PC-9 (cell line): ENCODE measurements at places on chromosomes 3 and 15.
A peak's percentile ranks its signal among the peaks of the same experiment; 100 is the strongest.

GRCh38 chr3:57038466-57039164 lies 21.8 kb upstream of the SPATA12 start:
- DNase-seq, result no peak

GRCh38 chr3:190811775-190812480 lies 50.6 kb downstream of the GMNC start:
- no peak for DNase-seq

DNA sequence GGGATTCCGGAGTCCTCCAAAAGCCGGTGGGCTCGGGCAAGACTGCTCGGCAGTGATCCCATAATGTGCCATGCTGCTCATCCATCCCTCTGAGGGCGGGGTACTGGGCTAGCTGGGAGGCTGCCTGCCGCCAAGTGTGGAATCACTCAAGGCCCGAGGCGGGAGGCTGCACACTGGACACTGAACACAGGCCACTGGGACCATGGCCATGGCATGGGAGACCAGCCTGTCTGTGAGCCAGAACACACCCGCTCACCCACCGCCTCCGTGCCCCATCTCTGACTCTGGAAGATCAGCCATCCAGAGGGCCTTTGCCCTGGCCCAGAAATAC lies 1.4 kb downstream of the C3orf22 start:
- no peak for DNase-seq

GRCh38 chr3:135349254-135349948 lies 554.3 kb downstream of the EPHB1 start:
- no peak for DNase-seq

- no peak for DNase-seq
Observed at GRCh38 chr15:86373147-86373546, 293.5 kb downstream of the AGBL1 start.

DNA sequence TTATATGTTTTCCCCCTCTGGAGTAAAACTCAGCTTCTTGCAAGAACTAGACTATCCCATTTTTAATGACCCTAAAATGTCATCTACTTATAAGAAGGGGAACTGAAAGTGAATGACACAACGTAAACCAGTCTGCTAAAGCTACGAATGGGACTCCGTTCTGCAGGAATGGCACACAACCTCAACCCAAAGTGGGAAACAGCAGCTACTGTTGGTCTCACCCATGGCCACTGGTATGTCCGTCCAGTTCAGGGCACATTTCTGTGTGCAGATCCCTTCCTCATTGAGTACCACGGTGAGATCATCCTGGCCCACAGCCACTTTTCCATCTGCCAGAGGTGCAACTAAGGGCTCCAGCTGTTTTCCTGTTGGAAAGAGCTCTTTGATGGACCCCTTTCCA lies 23.8 kb downstream of the VPS39 start:
- DNase-seq, result no peak

GRCh38 chr15:89441295-89441812 lies 55.0 kb downstream of the RHCG start:
- DNase-seq, result peak; percentile 16

GRCh38 chr3:166456286-166456685 lies 619.1 kb upstream of the BCHE start:
- DNase-seq, result no peak

GRCh38 chr3:70108072-70108471 lies 108.5 kb downstream of the SAMMSON start:
- no peak for DNase-seq

DNA sequence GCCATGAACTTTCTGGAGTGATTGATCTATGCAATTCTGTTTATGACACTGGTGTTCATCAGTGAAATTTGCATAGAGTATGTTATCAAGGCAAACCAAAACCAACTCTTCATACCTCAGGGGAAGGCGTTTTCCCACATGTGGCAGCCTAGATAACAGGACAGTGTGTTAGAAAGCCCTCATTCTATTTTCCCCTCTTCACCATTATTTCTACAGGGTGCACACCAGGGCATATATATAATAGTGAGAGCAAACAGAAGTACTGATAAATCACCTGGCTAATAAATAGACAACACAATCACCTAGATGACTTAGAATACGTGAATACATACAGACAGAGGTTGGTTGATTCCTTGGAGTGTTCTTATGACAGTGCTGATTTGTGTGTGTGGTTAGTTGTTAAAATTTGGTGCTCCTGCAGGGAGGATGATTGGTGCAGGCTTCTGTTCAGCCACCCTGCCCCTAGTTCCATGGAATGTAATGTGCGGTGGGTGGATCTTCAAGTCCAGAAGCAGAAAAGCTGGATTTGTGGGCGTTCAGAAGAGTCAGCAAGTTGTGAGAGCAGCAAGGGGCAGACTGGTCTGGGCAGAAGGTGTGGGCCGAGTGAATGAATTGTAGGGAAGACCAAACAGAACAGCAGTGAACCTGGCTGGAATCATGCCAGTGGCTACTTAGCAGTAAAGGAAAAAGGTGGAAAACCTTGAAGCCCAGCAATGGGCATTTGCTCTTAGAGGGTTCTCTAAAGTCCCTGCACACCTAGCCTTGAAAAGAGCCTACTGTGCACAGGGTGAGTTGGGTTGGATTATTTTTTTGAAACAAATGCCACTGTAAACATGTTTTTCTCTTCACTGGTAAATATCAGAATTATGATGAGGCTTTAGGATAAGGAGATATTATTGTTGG lies 11.7 kb upstream of the RARRES1 start:
- peak; percentile 41 for DNase-seq

DNA sequence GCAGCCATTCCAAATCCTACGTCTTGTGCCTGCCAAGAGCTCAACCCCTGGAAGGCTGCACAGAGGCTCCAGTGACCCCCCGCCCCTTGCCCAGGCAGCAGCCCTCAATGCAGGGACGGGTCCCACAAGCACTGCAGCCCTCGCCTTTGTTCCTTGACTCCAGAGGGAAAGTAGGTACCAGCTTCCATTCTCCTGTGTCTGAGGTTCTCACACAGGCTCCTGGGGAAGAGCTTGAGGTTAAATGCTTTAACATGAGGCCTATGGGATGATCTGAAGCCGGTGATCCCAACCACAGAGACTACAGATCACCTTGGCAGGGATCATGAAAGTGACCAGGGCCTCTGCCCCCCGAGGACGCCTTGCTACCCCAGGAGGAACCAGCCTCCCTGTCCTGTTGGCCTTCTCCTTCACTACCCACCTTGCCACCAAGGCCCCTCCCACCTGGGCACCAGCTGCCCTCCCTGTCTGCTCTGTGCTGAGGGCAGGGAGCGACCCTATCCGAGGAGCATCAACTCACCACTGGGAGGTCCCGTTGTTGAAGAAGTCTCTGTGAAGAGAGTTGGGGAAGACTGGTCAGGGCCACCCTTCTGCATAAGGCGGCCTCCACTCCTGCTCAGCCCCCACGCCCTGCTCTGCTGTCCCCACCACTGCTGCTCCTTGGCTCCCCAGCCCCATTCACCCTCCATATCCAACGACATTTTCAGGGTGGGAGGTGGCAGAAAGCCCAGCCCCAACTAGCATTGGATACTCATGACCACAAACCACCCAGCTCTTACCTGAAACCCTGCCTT lies 95.3 kb downstream of the SEC22A start:
- DNase-seq, result no peak

DNA sequence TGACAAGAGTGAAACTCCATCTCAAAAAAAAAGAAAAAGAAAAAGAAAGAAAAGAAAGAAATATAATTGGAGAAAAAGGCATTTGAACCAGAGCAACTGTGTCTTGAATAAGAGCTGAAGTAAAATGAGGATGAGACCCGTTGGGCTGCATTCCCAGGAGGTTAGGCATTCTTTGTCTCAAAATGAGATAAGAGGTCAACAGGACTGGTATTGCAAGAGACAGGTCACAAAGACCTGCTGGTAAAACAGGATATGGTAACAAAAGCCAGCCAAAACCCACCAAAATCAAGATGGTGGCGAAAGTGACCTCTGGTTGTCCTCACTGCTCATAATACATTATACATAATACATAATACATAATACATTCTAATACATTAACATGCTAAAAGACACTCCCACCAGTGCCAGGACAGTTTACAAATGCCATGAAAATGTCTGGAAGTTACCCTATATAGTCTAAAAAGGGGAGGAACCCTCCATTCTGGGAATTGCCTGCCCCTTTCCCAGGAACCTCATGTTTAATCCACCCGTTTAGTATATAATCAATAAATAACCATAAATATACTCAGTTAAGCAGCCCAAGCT lies 8.6 kb upstream of the TIPIN start:
- peak; percentile 71 for DNase-seq

GRCh38 chr3:21220944-21221343 lies 530.1 kb downstream of the ZNF385D start:
- no peak for DNase-seq

GRCh38 chr3:177089901-177090300 lies 107.4 kb downstream of the TBL1XR1 start:
- no peak for DNase-seq

GRCh38 chr3:170725285-170725731 lies 139.4 kb upstream of the SLC7A14 start:
- no peak for DNase-seq

- no peak for DNase-seq
Observed at GRCh38 chr3:134904776-134905646, 110.0 kb downstream of the EPHB1 start.

- no peak for DNase-seq
Observed at GRCh38 chr15:51022206-51022605, 72.5 kb downstream of the TNFAIP8L3 start.

DNA sequence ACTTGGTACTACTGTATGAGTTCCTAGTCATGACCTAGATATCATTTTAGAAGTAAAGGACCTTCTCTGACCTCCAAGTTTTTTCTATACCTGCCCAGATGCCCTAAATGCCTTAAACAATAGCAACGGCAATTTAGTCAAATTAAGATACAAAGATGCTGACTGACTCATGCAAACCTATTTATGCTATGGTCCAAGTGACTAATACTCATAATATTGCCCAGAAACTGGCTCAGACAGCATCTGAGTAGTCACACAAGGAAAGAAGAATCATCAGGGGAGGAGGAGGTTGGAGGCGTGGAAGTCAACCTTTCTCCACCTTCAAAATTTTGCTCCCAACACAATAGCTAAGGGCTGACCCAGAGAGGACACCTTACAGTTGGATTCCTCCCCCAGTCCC lies 6.8 kb downstream of the FYCO1 start:
- no peak for DNase-seq

DNA sequence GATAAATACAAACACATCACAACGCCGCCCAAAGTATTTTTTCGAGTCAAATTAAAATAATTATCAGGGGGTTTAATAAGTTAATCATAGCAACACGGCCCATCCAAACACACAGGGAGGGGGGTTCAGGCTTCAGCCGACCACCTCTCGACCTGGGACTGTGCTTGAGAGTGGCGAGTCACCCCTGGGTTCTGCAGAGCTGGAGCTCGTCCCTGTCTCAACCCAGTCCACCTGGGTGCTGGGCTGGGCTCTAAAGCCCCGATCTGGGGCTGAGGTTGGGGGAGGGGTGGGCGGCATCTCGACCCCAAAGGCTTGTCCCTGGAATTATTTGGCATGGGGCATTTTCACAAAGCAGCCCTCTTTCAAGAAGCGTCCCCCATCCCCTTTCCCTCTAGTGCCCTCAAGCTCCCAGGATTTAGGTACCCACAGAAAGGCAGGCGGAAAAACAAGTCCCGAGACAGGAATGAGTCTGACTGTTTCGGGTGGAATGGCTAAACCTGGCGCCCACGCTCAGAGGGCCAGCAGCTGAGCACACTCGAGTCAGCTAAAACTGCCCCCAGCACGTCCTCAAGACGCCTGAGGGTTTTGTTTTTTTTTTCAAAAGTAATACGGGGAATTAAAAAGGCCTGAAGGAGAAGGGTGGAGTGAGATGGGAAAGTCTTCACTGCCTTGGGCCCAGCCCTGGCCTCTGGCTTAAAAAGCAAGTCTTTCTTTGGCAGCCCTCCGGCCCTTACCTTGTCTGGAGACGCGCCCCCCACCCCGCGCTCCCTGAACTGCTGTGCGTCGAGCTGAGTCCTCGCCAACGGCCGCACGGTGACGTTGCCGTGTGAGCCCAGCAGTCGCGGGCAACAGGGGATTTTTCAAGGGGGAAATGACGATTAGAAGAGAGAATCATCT lies 32.5 kb downstream of the NR2F2 start:
- DNase-seq, result no peak

- no peak for DNase-seq
Observed at GRCh38 chr15:64808785-64809453, 16.5 kb downstream of the PIF1 start.
